ENCODE measurements at places on chromosomes 1 and 21. TPM values are rescaled to one million over a fixed set of nuclear protein-coding genes. Genes with fewer than 3 reads are reported as not detected.

DNA sequence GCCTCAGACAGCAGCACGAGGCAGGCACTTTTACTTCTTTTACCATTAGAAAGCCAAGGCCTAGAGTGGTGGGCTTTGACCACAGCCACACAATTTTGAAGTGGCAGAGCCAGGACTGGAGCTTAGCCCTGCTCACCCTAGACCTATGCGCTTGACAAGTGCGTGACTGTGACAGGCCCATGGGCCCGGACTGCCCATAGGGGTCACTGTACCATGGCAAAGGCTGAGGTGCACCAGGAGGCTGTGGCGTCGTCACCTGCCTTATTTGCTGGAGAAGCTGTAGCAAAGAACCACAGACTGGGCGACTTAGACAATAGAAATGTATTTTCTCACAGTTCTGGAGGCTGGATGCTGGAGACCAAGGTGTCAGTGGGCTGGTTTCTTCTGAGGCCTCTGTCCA is 2.6 kb upstream of the TMEM82 start:
- DNase-seq: no peak

DNA sequence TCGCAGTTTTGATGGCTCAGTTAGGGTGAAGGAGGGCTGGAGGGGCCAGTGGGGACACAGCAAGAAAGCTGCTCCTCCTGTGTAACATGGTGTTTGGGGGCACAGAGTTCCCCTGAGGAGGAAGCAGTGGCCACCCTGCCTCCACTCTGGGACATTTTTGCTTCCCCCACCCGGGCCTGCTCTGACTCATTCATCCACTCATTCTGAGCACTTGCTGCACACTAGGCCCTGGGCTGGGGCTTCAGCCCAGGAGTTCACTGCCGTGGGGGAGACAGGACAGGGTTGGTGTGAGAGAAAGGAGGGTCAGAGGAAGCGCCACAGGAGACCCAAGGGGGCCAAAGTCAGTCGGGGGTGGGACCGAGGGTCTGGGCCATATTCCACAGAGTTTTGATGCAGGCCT is 41.4 kb upstream of the ACOT11 start:
- no peak for DNase-seq

DNA sequence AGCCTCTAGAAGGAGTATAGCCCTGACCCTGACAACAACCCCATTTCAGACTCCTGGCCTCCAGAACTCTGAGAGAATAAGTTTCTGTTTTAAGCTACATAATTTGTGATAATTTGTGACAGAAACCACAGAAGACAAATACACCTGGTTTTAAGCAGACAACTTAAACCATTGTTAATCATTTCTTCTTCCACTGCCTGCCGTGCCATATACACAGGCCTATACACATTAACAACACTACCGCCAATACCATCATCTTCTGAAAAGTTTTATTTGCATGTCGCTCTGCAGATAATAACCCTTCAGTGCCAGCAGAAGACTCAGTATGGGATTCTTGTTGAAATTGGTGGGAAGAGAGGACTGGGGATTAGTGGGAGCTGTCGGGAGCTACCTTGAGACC is 39.9 kb upstream of the KRTAP19-8 start:
- no peak for DNase-seq

- no peak for DNase-seq
These were observed 33.0 kb downstream of the SLX9 start for GRCh38 chr21:44972821-44973220.

DNA sequence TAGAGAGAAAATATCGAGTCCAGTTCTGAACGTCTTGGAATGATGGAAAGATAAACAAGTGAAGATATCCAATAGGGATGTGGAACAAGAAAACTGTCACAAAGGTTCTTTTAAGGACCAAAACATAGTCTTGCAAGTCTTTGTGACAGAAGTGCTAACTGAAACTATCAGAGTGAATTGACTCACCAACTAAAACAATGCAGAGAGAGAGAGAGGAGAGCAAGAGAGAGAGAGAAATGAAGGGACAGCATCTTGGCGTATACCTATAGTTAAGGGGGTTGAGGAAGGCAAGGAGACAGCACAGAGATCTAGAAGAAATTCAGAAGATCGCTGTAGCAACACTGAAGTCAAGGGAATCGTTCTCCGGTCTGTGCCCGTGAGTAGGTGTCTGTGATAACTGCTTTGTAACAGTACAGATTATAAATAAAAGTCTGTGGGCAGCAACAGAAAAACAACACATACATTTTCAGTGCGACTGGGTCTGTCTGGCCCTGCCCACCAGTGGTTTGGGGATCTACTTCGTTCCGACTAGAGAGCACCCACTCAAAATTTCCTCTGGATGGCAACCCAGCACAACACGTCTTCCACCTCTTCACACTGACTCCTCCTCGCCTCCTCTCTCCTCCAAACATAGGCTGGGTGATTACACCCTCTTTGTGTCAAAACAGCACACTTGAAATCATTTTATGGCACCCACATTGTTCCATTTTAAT is 4.8 kb upstream of the COA6 start:
- no peak for DNase-seq

The ACKR1 gene
- polyA plus RNA-seq: 0.23 TPM
